GM10248 (cell line): ENCODE measurements at places on chromosomes 1 and 21.

GRCh38 chr1:55138823-55139222 lies 76.3 kb downstream of the USP24 start:
- no peak for DNase-seq

DNA sequence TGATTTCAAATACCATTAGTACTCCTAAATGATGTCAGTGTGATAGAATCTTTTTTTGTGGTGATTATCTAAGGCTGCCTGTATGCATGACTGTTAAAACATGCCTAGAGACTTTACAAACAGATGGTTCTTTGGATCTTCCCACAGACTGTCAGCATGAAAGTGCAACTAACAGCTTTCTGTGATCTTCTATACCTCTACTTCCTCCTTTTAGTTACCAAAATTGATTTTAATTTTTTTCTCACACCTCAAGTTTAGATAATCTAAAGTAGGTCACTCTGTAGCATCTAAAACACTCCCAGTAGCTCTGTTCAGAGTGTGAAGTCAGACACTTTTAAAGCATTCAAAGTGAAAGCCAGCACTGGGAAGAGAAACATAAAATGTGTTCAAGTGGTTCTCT lies 534.5 kb downstream of the PTPRC start:
- peak; percentile 45 for DNase-seq

DNA sequence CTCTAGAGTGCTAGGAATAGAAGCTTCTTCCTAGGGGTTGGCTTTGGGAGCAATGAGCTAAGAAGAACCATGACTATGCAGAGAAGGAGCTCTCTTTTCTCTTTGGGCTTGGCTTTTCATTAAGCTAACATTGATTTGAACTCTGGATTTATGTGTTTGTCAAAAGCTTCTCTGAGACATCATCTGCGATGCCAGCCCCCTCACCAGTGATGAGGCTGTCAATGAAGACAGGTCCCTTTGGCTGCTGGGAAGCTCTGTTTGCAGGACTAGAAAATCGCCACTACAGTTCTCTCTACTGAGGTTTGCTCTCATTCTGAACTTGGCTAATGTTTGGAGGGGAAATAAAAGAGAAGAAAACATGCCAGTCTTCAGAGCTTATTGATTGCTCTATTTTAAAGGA lies 185.0 kb downstream of the PCP4 start:
- no peak for DNase-seq

GRCh38 chr1:204647114-204647804 lies 38.3 kb downstream of the LRRN2 start:
- DNase-seq, result peak; percentile 68

DNA sequence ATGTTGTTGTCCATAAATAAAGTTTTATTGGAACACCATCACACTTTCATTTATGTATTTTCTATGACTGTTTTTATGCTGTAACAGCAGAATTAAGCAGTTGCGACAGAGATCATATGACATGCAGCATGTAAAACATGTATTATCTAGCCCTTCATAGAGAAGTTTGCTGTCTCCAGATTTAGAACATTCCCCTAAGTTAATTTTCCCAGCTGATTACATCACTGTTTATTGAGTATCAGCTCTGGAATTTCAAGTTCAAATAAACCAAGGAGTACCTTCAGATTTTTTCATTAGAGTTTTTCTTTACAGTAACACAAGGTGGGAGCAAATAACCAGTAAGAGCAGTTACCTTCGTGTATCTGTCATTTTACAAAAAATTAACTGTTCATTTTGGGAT lies 792.8 kb downstream of the USP25 start:
- DNase-seq, result no peak

DNA sequence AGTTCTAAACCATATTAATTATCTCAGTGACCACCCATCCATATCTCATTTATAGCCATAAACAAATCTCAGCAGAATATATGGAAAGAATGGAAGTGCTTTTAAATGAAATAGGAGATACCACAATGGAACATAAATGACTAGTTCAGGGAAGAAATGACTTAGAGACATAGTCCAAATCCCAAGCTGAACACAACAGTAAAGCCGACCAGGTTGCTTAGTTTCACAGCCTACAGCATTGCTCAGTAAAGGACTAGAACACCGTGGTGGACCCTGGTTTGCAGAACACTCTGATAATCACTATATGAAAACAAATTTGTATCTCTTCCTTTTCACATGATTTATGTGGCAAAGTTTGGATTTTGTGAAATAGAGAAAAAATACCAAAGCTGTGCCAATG lies 40.3 kb downstream of the MYSM1 start:
- no peak for DNase-seq

GRCh38 chr1:25487628-25488027 lies 55.8 kb upstream of the LDLRAP1 start:
- peak; percentile 31 for DNase-seq

- no peak for DNase-seq
Measured at GRCh38 chr1:35706846-35707600, 11.7 kb downstream of the C1orf216 start.

- no peak for DNase-seq
Measured at GRCh38 chr1:219559899-219560298, 53.0 kb downstream of the ZC3H11B start.

GRCh38 chr1:145740269-145740668 lies 21.0 kb downstream of the CD160 start:
- no peak for DNase-seq

GRCh38 chr1:53219711-53220110 lies 723 bp downstream of the CZIB start:
- DNase-seq, result no peak

- DNase-seq, result no peak
Measured at GRCh38 chr1:227068883-227069282, 128.8 kb downstream of the COQ8A start.

GRCh38 chr1:204602871-204603542 lies 82.5 kb downstream of the LRRN2 start:
- no peak for DNase-seq

DNA sequence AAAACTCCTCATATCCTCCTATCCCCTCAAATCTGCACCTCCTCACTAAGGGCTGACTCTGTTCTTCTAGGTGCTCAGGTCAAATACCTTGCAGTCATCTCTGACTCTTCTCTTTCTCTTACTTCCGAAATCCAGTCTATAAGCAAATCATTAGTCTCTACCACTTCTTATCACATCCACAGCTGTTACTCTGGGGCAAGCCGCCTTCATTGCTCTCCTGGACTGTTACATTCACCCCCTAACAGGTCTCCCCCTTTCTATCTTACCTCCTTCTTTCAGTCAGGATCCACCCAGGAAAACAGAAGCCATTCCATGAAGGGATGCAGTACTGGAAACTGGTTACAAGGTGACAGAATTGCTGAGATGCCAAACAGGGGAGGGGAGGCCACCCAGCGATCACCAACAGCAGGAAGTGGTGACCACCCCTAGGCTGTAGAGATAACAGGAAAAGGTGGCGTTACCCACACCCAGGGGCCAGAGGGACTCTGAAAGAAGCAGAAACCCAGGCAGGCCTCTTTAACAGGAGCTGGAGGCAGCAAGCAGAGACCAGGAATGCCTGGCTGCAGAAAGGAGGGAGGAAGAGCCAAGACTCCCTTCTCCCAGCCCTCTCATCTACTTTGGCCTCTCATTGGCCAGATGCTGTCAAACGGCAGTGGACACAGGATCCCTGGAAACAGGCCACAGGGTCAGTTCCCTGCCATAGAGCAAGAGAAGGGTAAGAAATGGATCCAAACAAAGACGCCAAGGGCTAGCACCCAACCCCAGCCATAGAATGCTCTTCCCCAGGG lies 55.5 kb upstream of the FOXO6 start:
- no peak for DNase-seq

- DNase-seq, result peak; percentile 24
Measured at GRCh38 chr1:50476800-50477199, 53.6 kb upstream of the DMRTA2 start.

- DNase-seq, result no peak
Measured at GRCh38 chr1:46691997-46692790, 20.5 kb downstream of the TEX38 start.

GRCh38 chr1:104760017-104760416 lies 1010.3 kb downstream of the AMY1C start:
- DNase-seq, result peak; percentile 45

DNA sequence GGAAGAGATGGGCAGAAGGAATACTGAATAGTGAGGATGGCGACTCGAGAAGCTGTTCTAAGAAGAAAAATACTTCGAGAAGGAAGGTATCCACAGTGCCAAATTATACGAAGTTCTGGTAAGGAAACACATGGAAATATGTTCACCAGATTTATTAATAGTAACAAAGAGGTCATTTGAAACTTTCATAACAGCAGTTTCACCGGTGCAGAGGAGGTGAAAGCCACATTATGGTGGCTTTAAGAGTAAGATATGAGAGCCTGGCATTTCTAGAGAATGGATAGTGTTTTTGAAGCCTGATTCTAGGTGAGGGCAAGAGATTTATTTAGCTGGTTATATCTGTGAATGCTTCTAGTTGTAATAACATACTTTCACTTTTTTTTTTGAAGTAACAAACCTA lies 56.2 kb downstream of the DPYD start:
- no peak for DNase-seq

DNA sequence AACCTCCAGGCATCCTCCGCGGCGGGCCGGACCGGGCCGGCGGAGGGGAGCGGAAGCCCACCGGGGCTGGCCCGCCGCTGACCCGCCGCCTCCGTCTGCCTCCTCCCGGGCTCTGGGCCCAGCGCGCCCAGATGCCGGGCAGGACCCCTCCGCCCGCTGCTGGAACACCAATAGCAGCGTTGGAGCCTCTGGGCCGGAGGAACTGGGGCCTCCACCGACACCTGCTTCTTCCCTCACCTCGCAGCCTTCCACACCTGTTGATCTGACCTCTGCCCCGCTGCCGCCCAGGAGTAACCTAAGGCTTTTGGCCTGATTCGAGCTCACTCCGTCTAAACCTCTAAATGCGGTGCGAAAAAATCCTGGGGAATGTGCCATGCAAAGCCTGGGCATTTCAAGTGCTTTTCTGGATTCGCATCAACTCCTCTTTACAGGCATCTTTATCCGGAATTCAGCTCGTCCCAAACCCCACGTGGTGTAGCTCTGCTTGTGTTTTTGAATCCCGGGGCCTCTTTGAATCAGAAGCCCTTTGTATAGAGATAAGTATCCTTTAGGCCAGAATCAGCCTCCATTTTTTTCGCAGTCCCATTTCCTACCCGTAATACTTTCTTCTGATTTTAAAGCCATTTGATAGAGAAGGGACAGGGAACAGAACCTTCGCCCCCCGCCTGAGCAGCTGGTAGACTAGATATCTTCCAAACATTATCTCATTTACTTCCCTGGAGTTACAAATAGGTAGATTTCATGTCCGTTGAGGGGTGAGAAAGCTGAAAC lies 680 bp upstream of the CNN3 start:
- DNase-seq, result no peak

- no peak for DNase-seq
Measured at GRCh38 chr1:220906561-220907334, 27.5 kb downstream of the HLX start.

- DNase-seq, result no peak
Measured at GRCh38 chr21:44701541-44701940, 4.6 kb downstream of the KRTAP10-12 start.

DNA sequence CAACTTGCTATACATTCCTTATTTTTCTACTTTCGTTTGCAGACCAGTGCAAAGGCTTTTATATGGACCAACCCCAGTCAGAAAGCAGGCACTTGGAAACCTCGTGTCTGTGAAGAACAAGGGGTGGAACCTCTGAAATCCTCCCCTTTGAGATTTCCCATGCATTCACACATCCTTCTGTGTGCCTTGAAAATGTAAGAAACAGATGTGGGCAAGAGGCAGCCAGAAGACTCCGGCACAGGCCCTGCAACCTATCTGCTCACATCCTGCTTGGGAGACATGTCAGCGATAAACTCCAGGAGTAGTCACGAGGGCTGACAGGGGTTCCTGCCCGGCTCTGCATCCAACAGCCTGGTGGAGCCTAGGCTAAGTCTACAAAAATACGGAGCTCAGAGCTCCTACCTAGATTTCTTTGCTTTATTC lies 42.5 kb downstream of the ETS2 start:
- no peak for DNase-seq

DNA sequence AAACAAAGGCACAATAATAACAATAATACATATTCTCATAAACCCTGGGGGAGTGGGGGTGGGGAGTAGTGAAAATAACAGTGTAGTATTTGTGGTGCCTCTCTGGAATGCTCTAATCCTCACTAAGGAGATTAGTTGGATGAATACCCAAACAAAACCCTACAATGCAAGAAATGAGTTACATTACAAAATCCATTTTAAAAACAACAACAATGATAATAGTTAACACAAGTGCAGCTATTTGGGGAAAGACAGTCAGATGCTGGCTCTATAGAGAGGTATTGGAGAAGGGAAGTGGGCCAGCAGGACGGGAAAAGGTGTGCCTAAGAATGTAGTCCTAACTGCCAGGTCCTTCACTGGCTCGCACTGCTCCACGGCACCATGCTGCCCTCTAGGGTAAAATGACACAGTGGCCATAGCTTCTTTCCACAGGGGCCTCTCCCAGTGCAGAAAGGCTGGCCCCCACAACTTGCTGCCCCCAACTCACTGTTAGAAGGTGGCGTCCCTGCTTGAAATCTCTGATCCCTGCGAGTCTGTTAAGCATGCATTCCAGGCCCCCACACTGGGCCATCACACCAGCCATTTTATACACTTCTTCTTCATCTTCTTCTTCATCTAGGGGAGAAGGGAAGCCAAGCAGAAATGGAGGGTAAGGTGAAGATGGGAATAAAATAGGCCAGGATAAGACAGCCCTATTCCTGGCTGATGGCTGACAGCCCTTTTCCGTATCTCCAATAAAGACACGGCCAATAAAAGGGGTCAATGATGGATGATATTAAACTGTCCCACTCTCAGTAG lies 113.8 kb downstream of the UBR4 start:
- no peak for DNase-seq

DNA sequence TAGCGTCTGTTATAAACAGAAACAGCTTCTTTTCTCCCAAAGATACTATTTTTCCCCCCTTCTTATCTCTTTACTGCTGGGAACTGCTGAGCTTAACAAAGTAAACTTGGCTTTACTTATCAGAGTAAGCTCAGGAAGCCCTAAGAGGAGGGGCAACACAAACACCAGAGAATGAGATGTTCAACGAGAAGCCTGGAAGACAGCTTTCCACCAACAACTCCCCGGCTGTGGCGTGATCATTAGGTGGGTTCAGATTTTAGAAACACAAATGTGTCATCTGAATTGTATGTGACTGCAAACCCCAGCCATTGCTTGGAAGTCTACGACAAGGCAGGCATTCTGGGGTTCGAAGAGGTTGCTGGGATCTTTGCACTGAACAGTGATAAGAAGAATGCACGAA lies 181.2 kb upstream of the ESRRG start:
- no peak for DNase-seq

- no peak for DNase-seq
Measured at GRCh38 chr21:29228306-29228705, 70.4 kb upstream of the BACH1 start.

DNA sequence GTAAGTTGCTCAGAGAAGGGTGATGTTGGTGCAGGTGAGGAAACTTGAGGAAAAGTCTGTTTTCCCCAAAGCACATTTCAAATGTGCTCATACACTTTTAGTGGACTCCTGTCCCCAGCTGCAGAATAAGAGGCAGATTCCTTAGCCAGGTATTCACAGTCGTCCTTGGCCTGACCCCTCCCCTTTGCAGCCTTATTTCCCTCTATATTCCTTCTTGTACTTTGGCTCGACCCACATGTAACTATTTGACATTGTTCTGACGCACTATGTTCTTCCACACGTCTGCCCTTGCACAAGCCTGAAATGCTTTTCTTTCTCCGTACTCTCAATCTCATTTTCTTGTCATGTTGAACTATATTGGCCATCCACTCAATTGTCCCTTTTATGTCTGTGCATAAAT lies 498.4 kb upstream of the USP24 start:
- DNase-seq, result no peak

- DNase-seq, result no peak
Measured at GRCh38 chr1:238468068-238468467, 577.3 kb upstream of the ZP4 start.

- DNase-seq, result no peak
Measured at GRCh38 chr1:211605603-211606331, 26.8 kb upstream of the SLC30A1 start.
